ENCODE measurements at places on chromosomes 11 and 22.

GRCh38 chr11:29161191-29161590 is 855.6 kb downstream of the KCNA4 start:
- DNase-seq, result no peak

GRCh38 chr11:107493117-107493516 is 35.5 kb upstream of the CWF19L2 start:
- peak; percentile 66 for DNase-seq

- DNase-seq, result no peak
Observed at GRCh38 chr11:12200279-12200990, 90.0 kb downstream of the MICAL2 start.

- no peak for DNase-seq
Observed at GRCh38 chr22:41565403-41566054, 4.7 kb downstream of the CSDC2 start.

Measured in keratinocyte (primary cell).